ENCODE measurements at places on chromosomes 12 and 14. TPM values are rescaled to one million over a fixed set of nuclear protein-coding genes. Genes with fewer than 3 reads are reported as not detected.
A peak's percentile ranks its signal among the peaks of the same experiment; 100 is the strongest.

The ZNF410 gene
- 17.9 TPM for total RNA-seq

GRCh38 chr12:117733549-117733805 lies 235.3 kb downstream of the KSR2 start:
- no peak for DNase-seq

DNA sequence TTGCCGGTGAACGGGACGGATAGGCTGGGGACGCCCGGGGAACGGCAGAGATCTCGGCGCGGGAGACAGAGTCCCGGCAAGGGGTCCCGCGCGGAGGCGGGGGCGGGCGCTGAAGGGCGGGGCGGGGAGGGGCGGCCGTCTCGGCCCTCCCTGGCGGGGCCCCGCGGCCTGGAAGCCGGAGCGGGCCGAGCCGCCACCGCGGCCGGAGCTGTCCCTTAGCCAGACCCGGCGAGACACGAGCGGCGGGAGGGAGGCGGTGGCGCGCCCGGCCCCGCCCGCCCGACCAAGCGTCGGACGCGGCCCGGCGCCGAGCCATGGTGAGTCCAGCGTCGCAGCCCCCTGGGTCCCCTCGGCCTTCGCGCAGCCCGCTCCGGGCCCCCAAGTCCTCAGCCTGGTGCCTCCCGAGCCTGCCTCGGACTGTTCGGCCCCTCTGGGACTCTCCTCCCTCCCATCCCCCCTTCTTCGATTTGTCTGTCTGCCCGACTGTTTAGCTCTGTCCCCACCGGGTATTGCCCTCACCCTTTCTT lies at the start of gene ARHGEF40:
TSS of gene ARHGEF40 (plus strand) at position 222 of the 527 bp plus-strand sequence. CDS start at position 315, 93 bp downstream.
- DNase-seq, result peak; percentile 65

DNA sequence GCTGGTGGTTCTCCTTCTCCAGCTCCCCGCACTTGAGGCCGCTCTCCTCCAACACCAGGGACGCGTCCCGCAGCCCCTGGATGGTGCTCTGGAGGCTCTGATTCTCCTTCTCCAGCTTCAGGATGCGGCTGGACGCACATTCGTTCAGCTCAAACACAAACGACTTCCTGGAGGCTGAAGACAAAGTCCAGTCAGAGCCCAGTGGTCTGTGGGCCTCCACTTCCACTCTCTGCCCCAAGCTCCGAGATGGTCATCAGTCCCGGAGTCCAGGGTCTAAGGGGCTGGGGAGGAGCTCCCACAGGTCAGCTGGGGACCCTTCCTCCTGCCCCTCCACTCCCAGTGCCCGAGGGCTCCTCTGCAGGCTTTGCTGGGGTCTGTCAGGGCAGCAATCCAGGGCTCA lies 76.6 kb upstream of the GPR68 start:
- DNase-seq, result no peak

- DNase-seq, result no peak
These were observed 25.1 kb upstream of the EIF5 start for GRCh38 chr14:103308717-103309616.
